ENCODE measurements at places on chromosomes 16 and 17.
A peak's percentile ranks its signal among the peaks of the same experiment; 100 is the strongest.

DNA sequence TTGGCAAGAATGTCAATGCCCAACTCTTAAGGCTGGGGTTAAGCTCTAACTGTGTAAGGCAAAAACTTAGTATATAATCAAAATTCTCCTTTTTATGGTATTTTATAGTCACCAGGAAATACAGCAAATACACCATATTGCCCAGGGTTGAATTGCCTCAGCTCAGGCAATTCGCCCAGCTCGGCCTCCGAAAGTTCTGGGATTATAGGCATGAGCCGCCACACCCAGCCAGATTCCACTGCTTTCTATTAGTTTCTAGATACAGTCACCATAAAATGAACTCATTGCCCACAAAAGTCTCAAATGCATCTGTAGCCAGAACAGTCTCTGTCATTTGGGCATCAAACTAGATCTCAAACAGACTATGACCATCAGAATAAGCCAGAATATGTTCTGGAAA lies 238.7 kb upstream of the TOX3 start:
- no peak for DNase-seq

DNA sequence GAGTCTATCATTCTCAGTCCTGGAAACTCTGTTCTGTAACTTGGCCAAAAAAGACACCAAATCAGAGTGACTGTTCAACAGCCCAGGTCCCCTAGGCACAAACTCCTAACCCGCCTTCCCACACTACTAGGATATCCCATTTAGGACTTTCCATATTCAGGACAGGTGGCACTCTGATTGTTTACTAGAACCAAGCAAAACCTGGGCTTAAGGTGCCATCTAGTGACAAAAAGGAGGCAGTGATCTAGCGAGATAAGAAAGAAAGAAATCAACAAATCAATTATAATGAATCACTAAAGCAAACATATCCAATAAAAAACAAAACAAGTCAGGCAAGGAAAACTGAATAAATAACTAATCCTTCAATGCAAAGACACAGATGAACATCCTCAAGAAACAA lies 203.9 kb downstream of the CEP112 start:
- DNase-seq: peak; percentile 58

DNA sequence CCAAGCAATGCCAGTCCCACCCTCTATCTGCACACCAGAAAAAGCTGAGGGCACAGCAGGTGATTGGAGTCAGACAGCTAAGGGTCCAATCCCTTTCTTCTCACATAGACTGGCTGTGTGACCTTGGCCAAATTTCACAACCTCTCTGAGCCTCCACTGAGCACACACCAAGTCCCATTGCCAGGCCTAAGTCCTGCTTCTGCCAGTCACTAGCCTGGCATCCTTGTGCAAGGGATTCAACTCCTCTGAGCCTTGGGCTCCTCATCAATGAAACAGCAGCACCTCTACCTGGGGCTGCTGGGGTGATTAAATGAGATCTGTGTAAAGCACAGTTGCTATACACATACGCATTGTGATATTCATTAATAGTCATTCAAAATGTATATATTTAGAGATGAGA lies 15.5 kb upstream of the TLCD3B start:
- no peak for DNase-seq

DNA sequence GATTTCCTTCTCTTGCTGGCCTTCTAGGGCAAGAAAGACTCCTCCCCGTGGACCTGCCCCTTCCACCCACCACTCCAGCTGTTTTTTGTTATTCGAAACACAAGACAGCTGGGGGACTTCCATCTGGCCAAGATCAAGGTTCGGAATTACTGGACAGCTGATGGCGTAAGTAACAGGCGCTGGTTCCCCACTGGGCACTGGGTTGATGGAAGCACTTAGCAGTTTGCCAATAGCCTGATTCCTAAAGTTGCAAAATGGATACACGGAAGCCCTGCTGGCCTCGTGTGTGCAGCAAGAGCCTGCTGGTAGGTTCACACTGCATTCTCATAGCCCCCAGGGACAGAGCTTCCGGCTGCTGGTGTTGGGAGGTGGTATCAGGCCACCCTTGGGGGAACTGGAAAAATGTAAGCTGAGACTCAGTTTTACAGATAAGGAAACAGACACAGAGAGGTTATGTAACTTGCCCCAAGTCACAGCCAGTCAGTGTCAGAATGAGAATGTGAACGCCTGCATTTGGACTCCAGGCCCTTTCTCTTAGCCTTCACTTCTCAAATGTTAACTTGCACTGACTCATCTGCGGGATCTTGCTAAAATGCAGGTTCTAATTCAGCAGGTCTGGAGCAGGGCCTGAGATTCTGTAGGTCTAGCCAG lies 171.7 kb downstream of the KATNIP start:
- DNase-seq: no peak

DNA sequence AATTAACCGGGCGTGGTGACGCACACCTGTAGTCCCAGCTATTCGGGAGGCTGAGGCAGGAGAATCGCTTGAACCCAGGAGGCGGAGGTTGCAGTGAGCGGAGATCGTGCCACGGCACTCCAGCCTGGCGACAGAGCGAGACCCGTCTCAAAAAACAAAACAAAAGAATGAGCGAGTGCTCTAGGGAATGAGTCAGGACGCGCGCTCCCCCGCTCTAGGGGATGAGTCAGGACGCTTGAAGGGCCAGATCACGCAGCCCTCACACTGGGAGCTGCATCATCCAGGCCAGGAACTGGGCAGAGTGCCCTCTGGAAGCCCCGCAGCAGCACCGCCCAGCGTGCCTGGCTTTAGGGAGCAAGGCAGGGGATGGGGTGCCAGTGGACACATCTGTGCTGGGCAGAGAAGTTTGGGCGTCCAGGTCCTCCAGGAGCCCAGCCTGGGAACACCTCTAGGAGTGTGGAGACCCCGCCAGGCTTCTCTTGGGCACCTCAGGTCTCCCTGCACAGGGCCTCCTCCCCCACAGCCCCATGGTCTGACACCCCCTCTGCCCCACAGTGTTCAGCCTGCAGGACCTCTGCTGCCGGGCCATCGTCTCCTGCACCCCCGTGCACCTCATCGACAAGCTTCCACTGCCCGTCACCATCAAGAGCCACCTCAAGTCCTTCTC lies 3.9 kb upstream of the WFIKKN1 start:
- DNase-seq: peak; percentile 97

GRCh38 chr16:50814541-50814940 lies 72.7 kb downstream of the CYLD start:
- no peak for DNase-seq

- no peak for DNase-seq
Observed at GRCh38 chr17:46009681-46010596, 10.9 kb downstream of the STH start.

DNA sequence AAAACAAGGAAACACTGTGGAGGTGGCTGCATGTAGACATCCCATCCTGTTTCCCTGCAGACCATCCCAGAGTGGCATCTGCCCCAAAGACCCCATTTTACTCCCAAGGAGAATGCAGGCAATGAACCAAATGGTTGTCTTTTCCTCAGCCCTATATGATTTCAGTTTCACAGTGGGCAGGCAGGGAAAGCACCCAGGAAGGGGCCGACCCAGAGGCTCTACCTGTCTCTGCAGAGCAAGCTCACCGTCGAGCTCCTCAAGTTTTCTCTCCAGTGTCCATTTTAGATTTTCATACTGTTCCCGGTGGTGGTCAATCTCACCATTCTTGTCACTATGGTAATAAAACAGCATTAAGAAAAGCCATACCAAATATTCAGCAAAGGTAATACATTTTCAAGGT lies 14.6 kb downstream of the CCDC57 start:
- no peak for DNase-seq

DNA sequence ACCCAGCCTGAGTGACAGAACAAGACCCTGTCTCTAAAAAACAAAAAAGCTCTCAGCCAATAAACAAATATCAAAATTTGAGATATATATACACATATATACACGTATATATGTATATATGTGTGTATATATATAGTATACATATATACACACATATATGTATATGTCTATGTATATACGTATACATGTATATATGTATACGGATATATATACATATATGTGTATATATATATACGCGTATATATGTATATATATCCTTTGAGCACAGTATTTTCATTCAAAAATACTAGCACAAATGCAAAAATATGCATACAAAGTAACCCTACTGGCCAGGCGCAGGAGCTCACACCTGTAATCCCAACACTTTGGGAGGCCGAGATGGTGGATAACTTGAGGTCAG lies 13.0 kb downstream of the MTMR4 start:
- no peak for DNase-seq

GRCh38 chr16:67260426-67261063 lies 11.8 kb downstream of the SLC9A5 start:
- DNase-seq: peak; percentile 44

DNA sequence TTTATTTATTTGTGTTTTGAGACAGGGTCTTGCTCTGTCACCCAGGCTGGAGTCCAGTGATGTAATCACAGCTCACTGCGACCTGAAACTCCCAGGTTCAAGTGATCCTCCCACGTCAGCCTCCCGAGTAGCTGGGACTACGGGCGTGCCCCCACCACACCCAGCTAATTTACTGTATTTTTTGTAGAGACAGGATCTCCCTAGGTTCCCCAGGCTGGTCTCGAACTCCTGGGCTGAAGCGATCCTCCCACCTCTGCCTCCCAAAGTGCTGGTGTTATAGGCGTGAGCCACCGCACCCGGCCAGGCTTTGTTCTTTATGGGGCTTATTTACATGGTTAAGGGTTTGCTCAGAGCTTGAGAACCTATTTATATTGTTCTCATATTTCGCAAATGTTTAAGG lies 5.8 kb upstream of the MEIOB start:
- no peak for DNase-seq

- DNase-seq: no peak
Observed at GRCh38 chr17:63032142-63032541, 66.1 kb downstream of the TANC2 start.

DNA sequence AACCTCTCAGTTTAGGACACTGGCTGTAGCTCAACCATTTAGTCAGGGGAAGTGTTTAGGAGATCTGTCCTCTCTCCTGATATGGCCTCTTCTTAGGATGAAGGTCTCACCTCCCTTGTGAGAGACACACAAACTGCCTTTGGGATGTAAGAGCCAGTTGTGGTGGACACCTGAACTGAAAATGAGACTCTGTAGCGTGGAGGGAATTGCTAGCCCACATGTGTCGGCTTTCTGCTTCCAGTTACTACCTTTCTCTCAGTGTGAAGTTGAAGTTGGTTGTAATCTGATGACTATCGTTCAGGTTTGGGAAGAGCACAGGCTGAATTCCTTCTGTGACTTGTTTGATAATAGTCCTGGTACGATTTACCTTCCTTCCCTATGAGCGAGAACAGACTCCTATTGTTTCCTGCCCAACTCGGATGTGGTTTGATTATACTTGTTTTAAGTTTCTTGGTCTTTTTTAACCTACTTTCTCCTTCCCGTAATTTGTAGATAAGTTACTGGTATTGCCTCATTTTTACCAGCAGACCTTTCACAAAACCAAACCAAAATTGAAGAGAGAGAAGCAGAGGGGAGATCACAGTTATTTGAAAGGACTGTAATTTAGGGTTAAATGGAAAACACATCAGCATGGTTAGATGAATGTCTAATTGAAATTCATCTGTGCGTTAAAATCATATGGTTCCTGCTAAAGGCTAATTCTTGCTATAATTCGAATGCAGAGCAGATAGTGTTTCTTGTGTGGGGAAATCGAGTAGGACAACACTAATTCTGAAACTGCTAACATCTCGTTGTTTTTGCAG lies 43.2 kb downstream of the CLEC16A start:
- no peak for DNase-seq

DNA sequence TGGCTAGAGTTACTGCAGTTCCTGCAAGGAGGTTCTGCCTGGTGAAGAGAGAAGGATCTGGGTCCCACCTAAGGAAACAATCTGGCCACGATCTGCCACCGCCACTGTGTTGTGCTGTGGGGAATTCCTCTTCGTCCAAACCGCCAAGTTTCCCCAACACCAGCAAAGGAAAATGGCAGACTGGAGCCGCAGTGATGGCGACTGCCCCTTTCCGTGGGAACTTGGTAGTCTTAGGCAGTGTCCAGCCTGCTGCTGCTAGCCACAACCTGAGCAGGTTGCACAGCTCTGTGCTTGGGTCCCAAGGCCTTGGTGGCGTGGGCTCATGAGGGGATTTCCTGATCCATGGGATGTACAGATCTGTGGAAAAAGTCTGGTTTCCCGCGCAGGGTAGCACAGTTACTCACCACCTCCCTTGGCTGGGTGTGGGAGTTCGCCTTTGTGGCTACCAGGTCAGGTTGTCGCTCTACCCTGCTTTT lies 28.6 kb downstream of the NFATC3 start:
- DNase-seq: no peak

- no peak for DNase-seq
Observed at GRCh38 chr17:39794249-39794970, 56.7 kb downstream of the GRB7 start.

DNA sequence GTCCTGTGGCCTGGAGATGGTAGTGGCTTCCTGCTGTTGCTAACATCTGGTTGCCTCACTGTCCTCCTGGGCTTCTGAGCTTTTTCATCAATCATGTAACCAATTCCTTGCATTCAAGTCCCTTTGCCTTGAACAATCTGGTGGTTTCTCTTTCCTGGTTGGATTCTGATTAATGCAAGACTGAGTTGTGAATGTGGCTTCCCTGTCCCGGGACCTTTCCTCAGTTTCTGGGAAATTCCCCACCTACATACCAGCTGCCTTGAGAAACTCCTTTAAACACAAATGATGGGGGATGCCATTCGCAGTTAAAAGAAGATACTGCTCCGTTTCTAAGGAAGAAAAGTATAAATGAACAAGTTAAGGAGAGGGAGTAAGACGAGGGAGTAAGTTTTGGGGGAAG lies 39.9 kb upstream of the NLRP1 start:
- DNase-seq: no peak

- peak; percentile 9 for DNase-seq
Observed at GRCh38 chr16:68426347-68426652, 22.0 kb downstream of the SMPD3 start.

DNA sequence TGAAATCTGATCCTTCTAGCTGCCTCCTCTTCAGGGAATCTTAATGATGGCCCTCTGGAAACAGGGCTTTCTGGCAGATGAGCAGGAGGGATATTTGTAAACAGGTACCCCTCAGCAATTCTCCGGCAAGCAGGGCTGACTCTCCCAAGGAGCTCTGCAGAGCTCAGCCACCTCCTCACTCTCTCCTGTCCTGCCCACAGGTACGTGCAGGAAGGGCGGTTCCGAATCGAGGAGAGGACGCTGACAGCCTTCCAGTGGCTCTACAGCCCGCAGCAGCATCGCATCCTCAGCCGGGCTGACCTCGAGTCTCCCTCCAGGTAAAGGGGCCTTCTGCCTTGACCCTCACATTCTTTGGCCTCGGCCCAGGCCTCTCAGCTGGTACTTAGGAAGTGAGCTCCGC lies 20.7 kb upstream of the CCDC92B start:
- DNase-seq: no peak

GRCh38 chr16:27364493-27365141 lies 37.4 kb upstream of the IL21R start:
- no peak for DNase-seq

GRCh38 chr17:57597531-57598453 lies 147.3 kb downstream of the CCDC182 start:
- DNase-seq: peak; percentile 70
